ENCODE measurements at places on chromosomes 5 and 9. TPM values are rescaled to one million over a fixed set of nuclear protein-coding genes. Genes with fewer than 3 reads are reported as not detected.

DNA sequence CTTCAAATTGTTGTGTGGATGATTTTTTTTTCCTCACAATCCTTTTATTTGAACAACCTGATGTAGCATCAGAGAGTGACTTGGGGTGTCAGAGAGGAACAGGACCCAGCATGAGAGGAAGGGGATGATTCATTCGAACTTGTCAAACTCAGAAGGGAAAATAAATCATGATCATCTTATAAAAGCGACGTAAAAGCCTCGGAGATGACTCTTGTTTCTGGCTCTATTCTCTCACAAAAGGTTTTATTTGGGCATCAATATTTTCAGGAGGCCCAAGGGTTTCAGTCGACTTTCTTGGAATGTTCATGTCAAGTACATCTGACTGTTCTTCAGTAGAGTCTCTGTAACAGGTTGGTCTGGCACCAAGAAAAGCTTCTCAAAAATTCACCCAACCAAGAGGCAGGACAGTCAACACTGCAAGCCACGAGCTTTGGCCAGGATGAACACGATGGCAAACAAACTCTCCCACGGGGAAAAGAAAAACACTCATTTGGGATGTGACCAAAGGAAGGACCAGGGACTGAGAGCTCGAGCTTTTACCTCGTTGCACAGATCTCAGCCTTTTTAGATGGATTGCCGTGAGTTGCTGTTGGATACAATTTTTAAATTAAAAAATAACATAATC, 55.1 kb downstream of the ANKH start:
- H3K4me3 ChIP-seq, result no peak overlapping the region
- no peaks in the 10 kb centered on the region for H3K36me3 ChIP-seq
- H3K27ac ChIP-seq, result no peak overlapping the region
- no peaks in the 10 kb centered on the region for H3K27me3 ChIP-seq
- no peak for DNase-seq

The MELK gene
- 24.0 TPM for total RNA-seq

The LCN10 gene
- total RNA-seq, result not detected

The SLC4A9 gene
- 0.58 TPM for total RNA-seq

GRCh38 chr5:42366051-42366450, 57.2 kb upstream of the GHR start:
- no peaks in the 10 kb centered on the region for H3K36me3 ChIP-seq
- H3K27ac ChIP-seq, result no peak overlapping the region
- H3K4me1 ChIP-seq, result peaks cover under 1% of the 10 kb centered on the region
- H3K27me3 ChIP-seq, result no peaks in the 10 kb centered on the region
- DNase-seq, result no peak

DNA sequence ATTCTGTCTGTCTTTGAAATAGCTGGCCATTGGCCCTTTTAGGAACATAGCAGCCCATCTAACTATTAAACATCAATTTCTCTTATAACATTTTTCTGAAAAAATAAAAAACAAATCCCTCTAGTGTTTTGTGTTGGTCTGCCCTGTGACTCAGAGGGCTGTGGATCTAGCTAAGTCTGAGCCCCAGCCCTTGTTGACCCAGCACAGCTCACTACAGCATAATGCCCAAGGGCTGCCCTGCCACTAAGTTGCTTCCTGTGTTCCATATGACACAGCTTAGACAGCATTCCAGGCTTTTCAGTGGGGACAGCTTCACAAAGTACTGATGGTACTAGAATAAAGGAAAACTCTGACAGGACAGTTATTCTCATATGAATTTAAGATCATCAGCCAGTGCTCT, 136.0 kb downstream of the SCAMP1 start:
- H3K27ac ChIP-seq, result no peak overlapping the region
- no peak for DNase-seq
- H3K4me3 ChIP-seq, result no peak overlapping the region
- H3K27me3 ChIP-seq, result no peaks in the 10 kb centered on the region
- peaks cover 31% of the 10 kb centered on the region for H3K4me1 ChIP-seq
- peaks cover 3% of the 10 kb centered on the region for H3K36me3 ChIP-seq

The PNPLA7 gene
- 7.9 TPM for total RNA-seq

DNA sequence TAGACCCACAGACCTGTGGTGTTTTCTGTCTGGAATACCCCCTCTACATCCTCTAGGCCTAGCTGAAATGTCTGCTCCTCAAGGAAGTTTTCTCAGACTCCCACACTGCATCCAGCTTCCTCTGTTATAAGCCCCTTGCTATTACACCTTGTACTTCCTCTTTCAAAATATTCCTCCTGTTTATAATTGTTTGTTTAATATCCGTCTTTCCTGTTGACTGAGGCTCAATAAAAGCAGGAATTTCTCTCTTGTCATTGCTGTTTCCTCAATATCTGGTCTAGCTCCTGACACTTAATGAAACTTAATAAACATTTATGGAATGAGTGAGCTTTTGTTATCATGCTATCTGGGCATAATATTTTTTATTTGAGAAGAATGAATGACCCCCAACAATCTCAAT, 34.1 kb upstream of the IQGAP2 start:
- no peak overlapping the region for H3K4me3 ChIP-seq
- H3K27ac ChIP-seq, result no peak overlapping the region
- no peaks in the 10 kb centered on the region for H3K36me3 ChIP-seq

The UBAP2 gene
- total RNA-seq, result 56.7 TPM

DNA sequence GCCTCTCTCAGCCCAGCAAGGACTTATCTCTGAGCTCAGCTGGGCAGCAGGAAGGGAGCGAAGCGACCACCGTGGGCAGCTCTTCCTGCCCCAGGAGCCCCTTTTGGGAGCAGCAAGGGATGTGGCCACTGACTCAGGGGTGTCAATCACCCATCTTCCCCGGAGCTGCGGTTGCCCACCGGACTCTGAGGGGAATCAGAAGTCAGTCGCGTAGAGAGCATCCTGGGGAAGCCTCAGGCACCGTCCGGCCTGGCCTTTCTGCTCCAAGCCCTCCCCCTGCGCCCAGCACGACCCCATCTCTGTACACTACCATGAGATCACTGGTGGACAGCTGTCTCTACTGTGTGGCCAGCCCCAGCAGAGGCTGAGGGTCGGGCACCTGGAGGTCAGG, 24.6 kb downstream of the GFI1B start:
- no peak for DNase-seq
- H3K27ac ChIP-seq, result no peak overlapping the region
- no peak overlapping the region for H3K4me3 ChIP-seq
- H3K36me3 ChIP-seq, result no peaks in the 10 kb centered on the region
- peaks cover 15% of the 10 kb centered on the region for H3K4me1 ChIP-seq

The PDZD2 gene
- 2.4 TPM for total RNA-seq

The NPR3 gene
- 0.89 TPM for total RNA-seq

- H3K27me3 ChIP-seq, result peaks cover 2% of the 10 kb centered on the region
- DNase-seq, result no peak
- H3K4me3 ChIP-seq, result no peak overlapping the region
- H3K36me3 ChIP-seq, result no peaks in the 10 kb centered on the region
Observed at GRCh38 chr5:90226433-90227099, 183.0 kb downstream of the CETN3 start.

The LECT2 gene
- total RNA-seq, result not detected

The RANBP3L gene
- total RNA-seq, result not detected

GRCh38 chr5:76331126-76331525, 72.0 kb upstream of the IQGAP2 start:
- H3K36me3 ChIP-seq, result peaks cover 1% of the 10 kb centered on the region
- no peaks in the 10 kb centered on the region for H3K27me3 ChIP-seq
- no peak for DNase-seq
- no peak overlapping the region for H3K4me3 ChIP-seq
- H3K27ac ChIP-seq, result peak overlapping the region; percentile 11
